ENCODE measurements at places on chromosomes 13 and 19.

GRCh38 chr13:34730961-34731360 lies 211.1 kb upstream of the NBEA start:
- DNase-seq: no peak

GRCh38 chr13:30192320-30193093 lies 114.8 kb downstream of the KATNAL1 start:
- DNase-seq: no peak

GRCh38 chr19:6250909-6251308 lies 28.9 kb downstream of the MLLT1 start:
- DNase-seq: no peak

- DNase-seq: peak; percentile 81
Measured at GRCh38 chr13:21458813-21459701, at the start of gene ZDHHC20. Gene ZDHHC20, minus strand, starts transcription at chr13:21459303. Its CDS starts 132 bp downstream, at chr13:21459171.

DNA sequence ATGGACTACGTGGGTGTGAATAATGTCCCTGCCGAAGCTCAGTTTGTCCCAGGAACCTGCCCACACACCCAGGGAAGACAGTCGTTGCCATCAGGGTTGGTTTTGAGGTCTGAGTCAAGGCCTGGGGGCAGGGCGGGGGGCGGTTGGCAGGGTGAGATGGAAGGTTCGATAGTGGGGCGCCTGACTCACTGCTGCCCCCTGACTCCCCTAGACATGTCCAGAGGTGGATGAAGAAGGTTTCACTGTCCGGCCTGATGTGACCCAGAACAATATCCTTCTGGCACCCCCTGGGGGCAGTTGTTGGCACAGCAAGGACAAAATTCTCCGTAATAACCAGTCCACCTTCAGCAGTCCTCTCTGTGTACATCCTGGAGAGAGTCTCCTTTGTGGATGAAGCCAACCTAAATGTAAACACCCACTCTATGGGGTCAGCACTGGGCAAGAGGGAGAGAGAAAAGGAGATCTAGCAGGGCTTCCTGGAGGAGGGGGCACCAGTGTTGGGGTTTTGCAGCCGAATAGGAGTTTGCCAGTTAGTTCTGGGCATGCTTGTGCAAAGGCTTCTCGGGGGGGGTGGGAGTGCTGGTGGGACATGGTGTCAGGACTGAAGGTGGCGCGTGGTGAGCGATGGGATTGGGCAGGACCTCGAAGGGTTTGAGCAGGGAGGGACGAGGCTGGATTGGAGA lies 19.6 kb upstream of the B3GNT3 start:
- DNase-seq: no peak

DNA sequence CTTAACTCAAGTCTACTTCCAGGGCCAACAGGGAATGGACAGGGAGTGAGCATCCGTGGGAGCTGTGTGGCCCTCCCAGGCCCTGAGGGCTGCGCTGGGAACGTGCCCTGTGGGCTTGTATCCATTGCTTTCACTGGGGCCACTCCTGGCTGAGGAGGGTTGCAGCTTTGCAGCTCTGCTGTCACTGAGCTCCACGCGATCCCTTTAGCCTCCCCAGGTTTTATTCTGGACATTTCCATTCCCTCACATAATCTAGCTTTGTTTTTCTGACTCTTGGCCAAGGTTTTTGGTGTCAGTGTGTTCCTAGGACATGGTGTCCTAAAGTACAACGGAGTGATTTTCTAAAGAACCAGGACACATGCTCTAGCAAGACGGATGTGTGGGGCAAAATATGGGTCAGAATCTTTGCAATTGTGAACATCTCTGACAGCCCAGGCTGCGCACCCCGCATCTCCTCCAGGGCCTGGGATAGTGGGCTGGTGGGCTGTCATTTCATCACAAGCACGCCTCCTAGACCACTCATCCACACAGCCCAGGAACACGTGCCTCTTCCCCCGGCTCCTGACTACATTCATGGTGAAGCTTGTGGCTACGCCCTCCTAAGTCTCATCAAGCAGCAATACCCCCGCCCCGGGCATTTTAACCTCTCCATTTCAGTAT lies 28.0 kb downstream of the GGACT start:
- no peak for DNase-seq

DNA sequence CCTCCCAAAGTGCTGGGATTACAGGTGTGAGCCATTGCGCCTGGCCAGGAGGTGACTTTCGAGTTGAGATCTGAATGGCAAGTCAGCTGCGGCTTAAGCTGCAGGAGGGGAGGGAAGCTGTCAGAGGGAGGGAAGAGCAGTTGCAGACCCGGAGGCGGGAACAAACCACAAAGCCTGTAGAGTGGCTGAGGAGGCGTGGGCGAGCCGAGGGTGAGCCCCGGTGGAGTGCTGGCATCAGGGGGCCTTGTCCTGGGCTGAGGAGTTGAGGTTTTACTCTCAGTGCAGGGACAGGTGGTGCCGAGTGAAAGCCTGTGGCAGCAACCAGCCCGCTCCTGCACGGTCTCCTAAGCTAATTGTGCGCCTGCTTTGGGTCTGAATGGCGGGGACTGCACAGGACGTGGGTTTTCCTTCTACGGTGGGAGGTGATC lies 24.2 kb downstream of the PPP1R37 start:
- no peak for DNase-seq

GRCh38 chr13:25988661-25989060 lies 63.2 kb downstream of the SHISA2 start:
- no peak for DNase-seq
